ENCODE measurements at places on chromosomes 13 and 19.

DNA sequence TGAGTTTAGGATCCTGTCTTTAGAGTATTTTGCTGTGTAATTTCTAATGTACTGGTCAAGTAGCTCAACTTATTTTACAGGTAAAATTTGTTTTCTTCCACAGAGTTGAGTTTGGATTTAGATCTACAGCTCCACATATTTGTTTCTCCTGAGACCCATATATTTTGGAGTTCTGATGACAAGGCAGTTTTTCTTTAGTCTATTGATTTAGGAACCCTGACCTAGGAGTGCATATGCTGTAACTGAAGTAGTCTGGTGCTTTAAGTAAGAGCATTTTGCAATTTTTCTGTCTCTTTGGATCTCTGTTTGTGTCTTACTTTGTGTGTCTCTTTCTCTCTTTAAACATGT, 19.5 kb upstream of the SPRY2 start:
- no peak for DNase-seq

GRCh38 chr13:49711218-49711863, 20.1 kb upstream of the EBPL start:
- DNase-seq, result no peak

DNA sequence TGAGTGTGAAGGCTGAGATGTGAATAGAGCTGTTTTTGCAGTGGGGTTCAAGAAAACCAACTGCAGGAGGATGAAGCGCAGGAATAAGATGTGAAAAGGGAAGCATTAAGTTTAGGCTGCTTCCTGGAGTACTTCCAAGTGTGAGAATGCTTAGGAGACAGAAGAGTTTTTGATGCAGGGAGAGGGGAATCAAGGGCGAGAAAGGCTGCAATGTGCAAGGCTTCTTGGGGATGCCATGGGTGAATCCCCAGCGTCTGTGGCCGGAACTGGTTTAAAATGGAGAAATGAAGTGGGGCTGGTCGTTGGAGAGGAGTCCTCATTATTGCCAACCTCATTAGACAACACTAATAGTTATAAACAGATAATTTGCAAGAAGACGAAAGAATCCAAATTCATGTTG, 764.9 kb downstream of the LIG4 start:
- no peak for DNase-seq

GRCh38 chr13:100089465-100090032, 656 bp downstream of the PCCA start:
- no peak for DNase-seq

- DNase-seq, result no peak
These were observed 17.8 kb upstream of the KLF2 start for GRCh38 chr19:16306728-16307402.

DNA sequence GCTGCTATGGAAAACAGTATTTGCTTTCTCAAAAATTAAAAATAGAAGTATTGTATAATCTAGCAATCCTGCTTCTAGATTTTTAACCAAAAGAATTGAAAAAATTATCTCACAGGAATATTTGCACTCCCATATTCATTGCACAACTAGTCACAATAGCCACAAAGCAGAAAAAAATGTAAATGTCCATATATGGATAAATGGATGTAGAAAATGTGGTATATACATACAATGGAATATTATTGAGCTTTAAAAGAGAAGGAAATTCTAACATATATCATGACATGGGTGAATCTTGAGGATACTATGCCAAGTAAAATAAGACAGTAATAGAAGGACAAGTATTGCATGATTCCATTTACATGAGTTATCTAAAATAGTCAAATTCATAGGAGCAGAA, 2753.0 kb downstream of the PCDH9 start:
- no peak for DNase-seq

GRCh38 chr13:98411013-98411412, 165.9 kb downstream of the STK24 start:
- no peak for DNase-seq

- peak; percentile 39 for DNase-seq
These were observed 20.6 kb upstream of the USP29 start for GRCh38 chr19:57099199-57099661.

DNA sequence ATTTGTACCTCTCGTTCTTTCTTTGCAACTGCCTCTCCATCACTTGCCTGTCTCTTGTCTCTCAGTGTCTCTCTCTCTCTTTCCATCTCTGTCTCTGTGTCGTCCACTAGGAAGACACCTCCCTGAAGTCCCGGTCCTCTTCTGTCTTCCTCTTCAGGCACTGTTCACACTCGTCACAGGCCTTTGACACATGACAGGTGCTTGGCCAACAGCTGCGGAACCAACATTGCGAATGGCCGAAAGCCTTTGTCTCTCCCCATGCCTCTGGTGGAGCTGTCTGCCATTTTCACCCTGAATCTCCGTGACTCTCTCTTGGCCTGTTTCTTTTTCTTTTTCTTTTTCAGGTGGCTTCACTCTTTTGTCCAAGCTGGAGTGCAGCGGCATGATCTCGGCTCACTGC, 2.8 kb downstream of the HIPK4 start:
- DNase-seq, result no peak

DNA sequence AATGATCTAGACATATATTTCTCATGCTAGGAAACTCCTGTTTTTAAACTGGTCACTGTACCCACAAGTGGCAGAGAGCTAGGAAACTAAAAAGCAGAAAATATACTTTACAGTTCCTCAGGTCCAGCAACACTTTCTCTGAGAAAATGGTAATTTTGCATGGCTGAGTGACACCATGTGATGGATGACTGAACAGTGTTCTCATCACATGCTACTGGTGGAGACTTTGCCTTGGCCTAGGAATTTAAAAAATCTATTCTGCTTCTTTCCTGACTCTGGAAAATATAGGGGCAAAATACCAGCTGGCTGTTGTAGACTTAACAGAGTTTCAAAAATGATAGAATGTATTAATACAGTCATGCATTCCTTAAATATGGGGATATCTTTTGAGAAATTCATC, 50.0 kb downstream of the LATS2 start:
- no peak for DNase-seq

DNA sequence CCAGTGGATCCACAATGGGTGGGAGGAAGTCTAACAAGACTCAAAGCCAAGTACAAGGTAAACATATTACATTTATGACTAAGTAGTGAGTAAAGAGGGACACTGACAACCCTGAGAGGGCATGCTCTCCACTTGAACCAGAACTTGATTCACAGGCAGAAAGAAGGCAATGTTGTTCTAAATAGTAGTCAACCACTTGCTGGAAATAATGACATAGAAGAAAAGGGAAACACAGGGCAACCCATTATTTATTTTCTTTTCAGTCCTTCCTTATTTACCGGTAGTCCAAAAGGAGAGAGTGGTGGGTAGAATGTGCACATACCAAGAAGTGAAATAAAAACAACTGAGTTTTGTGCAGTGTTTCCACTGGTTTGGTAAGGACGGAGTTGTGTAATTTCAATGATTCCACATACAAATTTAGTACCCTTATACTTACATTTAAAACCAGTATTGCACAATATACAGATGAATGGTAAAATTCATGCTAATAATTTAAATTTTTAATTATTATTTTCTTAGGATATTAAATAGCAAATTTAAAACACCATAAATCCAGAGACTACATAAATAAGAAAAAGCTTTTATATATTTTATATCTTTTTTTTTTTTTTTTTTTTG, 65.9 kb downstream of the ENOX1 start:
- no peak for DNase-seq

- DNase-seq, result no peak
These were observed 142.5 kb downstream of the TEX29 start for GRCh38 chr13:111462944-111463343.

DNA sequence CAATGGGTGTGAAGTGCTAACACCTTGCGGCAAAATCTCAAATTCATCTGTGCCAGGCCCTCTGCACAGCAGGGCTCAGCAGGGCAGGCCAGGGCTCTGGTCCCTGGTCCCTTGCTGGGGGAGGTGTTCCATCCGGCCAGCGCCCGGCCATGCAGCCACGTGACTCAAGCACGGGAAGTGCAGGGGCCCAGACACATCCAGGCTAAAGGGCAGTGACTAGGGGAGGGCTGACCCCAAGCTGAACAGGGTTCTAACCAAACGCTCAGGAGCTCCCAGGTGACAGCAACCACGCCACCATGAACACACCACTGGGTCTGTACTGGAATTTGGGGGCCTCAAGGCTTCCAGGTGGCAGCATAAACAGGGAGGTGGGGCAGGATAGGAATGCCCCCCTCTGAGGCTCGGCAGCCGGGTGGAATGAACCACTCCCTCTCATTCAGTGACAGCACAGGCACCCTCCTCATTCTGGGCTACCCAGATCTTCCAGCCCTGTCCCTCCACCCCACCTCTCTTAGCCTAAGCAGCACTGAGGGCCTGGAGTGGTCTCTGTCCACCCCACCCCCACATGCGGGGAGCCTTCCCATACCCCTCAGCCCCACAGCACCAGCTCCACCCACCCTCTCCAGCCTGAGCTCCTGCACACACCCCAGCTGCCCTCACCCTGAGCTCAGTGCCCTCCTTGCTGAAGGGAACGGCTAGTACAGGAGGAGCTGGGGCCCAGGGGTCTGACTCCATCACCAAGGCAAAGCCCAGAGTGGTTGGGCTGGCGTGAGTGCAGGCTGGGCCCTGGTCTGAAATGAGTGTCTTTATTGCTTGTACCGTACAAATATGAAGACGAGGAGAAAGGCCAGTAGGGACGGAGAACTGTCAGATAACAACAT, 5.3 kb upstream of the CCNP start:
- DNase-seq, result no peak

GRCh38 chr19:14440049-14440448, 6.9 kb downstream of the PKN1 start:
- DNase-seq, result no peak

DNA sequence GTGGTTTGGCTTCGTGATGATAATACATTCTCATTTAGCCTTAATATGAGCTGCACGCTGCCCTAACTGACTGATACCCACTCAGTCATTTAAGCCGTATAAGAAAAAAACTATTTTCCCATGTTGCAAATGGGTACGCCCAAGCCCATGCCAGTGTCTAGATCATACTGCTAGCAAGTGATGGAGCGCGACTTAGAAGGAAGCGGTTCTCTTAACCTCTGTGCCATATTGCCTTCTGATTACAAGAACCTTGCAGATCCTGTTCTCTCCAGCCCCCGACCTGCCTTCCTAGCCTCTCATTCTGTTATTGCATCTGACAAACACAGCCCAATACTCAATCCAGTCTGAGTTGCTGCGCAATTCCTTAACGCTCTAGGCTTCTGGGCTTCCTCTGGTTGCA, 603 bp downstream of the GPALPP1 start:
- DNase-seq, result no peak

DNA sequence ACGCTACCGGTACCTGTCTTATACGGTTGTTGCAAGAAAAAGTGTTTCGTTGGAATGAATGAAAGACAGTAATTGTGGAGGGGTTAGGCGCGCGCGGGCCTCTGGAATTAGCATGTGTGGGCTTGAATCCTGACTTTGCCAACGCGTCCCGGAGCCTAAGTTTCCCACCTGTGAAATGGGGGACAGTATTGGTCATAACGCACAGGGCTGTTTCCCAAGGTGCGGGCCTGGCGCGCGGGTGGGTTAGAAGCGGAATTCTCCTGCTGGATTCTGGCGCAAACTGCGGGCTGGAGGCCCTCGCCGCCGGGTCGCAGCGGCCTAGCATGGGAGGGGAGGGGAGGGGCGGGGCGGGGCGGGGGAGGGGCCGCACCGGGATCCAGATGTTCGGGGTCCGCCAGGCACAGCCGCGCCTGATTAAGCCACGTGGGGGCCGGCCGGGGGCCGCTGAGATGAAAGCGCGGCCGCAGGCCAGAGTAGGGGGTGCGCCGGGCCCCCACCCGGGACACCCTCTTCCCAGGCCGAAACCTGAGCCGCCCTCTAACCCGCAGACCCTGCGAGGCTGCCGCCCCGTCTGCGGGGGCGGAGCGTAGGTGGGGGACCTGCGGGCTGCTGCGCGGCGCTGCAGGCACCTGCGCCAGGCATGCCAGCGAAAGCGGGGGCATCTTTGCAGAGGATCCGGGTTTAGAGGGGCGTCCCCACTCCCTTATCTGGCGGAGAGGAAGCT, 1.2 kb upstream of the TMEM59L start:
- no peak for DNase-seq

DNA sequence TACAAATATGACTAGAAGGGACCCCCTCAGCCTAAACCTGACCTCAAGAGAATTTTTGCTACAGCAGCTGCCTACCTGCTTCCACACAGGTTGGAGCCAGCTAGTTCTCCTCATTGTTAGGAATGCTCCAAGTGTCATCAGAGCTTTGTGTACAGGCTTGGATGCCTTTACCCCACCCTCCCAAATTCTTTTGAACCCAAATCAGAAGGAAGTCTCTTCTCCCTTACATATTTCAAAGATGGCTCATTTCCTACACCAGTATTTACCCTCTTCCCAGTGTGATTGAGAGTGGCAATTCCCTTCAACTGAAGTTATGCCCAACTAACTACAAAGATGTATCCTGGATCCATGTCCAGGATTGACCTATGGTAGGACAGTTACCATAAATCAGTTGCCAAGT, 323.2 kb downstream of the OXGR1 start:
- no peak for DNase-seq

DNA sequence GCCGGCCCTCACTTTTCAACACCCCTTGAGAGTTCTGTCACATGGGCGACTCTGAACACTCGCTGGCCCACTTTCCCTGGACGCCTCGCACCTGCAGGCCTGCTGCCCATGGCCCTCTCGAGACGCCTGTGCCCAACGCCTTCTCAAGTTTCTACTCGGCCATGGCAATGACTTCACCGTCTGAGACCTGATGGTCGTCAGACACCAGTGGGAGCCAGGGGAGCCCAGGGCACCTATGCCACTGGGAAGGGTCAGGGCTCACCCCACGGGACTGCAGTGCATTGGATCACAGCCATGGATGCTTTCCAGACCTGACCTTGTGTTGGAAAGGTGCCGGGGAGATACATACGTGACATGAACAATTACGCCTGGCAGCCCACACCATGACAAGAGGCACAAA, 60.1 kb downstream of the KLF2 start:
- no peak for DNase-seq

DNA sequence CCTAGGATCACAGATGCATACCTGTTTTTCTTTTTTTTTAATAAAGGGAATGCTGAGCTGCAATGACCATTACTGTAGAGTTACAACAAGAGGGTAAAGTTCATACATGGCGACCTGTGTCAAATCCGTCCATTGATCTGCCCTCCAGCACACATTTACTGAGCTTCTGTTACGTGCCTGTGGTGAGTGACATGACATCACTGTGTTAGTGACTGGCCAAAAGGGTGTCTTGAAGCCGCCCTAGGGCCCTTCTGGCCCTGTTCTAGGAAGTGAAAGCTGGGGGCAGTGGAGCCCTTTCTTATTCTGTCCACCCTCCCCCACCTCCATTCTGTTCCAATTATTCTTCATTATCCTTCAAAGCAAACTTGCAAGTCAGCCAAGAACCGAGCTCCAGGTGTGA, 66.3 kb downstream of the ZIC5 start:
- no peak for DNase-seq

- DNase-seq, result no peak
These were observed 27.0 kb downstream of the SAE1 start for GRCh38 chr19:47157431-47158321.
